ENCODE measurements at places on chromosomes 12 and 14. TPM values are rescaled to one million over a fixed set of nuclear protein-coding genes. Genes with fewer than 3 reads are reported as not detected.

- no peak for DNase-seq
These were observed 50.1 kb downstream of the CHST11 start for GRCh38 chr12:104506676-104507401.

Gene DUSP16
- not detected for polyA plus RNA-seq

Gene RASAL1
- not detected for polyA plus RNA-seq

- no peak for DNase-seq
These were observed 212.8 kb upstream of the SYT1 start for GRCh38 chr12:78651755-78652154.

Gene PAX9
- not detected for polyA plus RNA-seq

GRCh38 chr12:110983811-110984210, 63.4 kb upstream of the MYL2 start:
- no peak for DNase-seq

Gene GPR84
- not detected for polyA plus RNA-seq

GRCh38 chr14:96090441-96091148, 51.4 kb downstream of the C14orf132 start:
- no peak for DNase-seq

GRCh38 chr12:103279444-103279843, 216.3 kb downstream of the C12orf42 start:
- DNase-seq, result no peak

Gene DCAF4
- 4.5 TPM for polyA plus RNA-seq

- DNase-seq, result no peak
These were observed 592.2 kb downstream of the NRXN3 start for GRCh38 chr14:78762331-78762730.

DNA sequence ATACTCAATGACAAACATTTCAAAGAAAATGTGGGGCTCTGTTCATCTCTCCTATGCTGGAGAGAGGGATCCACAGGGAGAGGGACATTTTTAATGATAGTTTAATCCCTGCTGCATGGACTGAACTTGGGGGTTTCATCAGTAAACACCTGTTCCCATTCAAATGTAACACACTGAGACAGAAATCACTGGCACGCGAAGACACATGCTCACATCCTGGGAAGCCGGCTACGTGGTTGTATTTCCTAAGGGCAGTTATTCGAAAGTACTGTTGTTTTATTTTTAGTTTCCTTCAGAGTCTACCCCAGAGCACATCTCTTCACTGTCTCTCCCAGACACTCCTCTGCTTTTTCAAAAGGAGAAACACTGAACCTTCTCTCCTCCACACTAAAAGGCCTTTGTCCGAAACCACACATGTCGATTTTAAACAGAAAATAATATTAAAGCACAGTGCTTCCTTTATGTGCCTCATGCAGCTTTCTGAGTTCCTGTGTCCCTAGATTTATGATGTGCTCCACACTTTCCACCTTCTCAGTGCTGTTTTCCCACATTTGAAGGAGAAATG, 52.8 kb downstream of the PTHLH start:
- no peak for DNase-seq

GRCh38 chr14:54048736-54049135, 92.1 kb upstream of the BMP4 start:
- no peak for DNase-seq

Gene TAS2R13
- not detected for polyA plus RNA-seq

DNA sequence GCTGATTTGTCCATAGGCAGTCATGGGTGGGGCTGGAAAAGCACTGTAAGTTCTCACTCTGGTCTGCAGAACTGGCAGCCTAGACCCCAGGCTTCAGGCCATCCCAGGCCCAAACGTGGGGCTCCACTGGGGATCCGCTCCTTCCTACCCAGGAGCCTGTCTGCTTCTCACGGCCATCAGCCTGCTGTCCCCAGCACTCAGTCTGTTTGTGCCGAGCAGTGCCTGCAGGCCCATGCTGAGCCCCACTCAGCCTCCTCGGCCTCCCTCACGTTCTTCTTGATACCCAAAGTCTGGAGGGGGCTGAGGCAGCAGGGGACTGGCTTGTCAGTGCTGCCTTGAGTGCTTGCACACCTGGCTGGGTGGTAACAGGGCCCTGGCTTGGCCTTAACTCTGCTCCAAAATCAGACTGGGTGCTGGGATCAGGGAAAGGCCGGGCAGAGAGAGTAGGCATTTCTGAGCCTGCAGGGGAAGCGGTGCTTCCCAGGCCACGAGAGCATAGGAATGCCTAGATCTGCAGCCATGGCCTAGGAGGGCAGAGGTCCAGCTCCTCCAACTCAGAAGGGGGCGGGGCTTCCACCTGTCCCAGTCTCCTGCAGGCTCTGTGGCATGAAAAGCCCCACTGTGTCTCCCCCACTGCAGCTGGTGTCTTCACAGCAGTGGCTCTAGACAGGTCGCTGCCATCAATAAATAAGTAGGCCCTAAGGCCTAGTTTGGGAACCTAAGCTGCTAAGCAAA, 772.4 kb upstream of the FBXO33 start:
- no peak for DNase-seq

Gene KRT79
- not detected for polyA plus RNA-seq

GRCh38 chr14:64450255-64450654, 15.0 kb upstream of the AKAP5 start:
- DNase-seq, result no peak

- no peak for DNase-seq
These were observed 18.6 kb downstream of the PSMC1 start for GRCh38 chr14:90274808-90275457.

Gene TMEM117
- polyA plus RNA-seq, result 4.0 TPM

DNA sequence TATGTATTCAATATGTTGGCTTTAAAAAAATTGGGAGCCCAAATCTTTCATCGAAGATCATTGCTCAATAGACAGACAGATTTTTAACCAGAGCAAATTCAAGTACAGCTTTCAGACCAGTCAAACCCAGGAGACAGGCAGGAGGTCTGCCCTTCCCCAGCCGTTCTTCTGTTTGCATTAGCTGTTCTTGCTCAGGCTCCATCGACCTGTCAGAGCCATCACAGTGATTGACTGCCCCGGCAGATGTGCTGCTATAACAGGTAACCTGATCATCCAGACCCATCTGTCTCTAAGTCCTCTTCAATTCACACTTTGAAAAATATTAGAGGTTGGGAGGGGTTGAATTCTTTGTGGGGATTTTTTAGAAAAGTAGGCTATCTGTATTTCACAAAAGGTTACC, 453.5 kb downstream of the FOXG1 start:
- DNase-seq, result no peak

DNA sequence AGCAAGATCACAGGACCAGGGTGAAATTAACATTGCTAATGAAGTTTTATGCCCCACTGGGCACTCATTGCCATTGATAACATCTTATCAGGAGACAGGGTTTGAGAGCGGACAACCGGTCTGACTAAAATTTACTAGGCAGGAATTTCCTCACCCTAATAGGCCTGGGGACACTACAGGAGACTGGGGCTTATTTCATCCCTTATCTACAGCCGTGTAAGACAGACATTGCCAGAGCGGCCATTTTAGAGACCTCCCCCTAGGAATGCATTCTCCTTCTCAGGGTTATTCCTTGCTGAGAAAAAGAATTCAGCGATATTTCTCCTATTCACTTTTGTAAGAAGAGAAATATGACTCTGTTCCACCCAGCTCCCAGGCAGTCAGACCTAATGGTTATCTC, 8.3 kb downstream of the OR4K17 start:
- no peak for DNase-seq

GRCh38 chr14:36553656-36554260, 28.7 kb downstream of the NKX2-8 start:
- no peak for DNase-seq

- no peak for DNase-seq
These were observed 516 bp downstream of the NINJ2 start for GRCh38 chr12:662566-663292.

GRCh38 chr12:130685250-130685787, 30.8 kb downstream of the RIMBP2 start:
- DNase-seq, result no peak

Gene KCNA1
- polyA plus RNA-seq, result not detected

DNA sequence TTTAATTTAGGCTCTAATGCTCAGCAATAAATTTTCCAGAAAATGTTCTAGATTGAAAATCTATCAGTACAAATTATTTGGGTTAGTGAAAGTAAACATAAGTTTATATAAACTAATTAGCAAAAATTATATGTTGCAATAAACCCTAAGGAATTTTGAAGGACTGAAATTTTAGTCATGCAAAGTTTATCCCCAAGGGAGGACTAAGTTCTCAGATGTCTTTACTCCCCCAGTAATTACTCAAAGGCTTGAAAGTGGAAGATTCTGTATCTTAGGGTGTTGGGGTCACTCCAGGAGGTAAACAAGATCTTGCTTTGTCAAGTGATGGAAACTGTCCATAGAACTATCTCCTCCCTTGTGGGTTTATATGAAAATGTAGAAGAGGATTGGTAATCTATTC, 183.7 kb downstream of the AKAP6 start:
- DNase-seq, result no peak

- DNase-seq, result no peak
These were observed 54.3 kb upstream of the RIN3 start for GRCh38 chr14:92459030-92459949.

GRCh38 chr12:26994109-26994508, 20.1 kb downstream of the TM7SF3 start:
- DNase-seq, result no peak

Gene GPD1
- polyA plus RNA-seq, result not detected

DNA sequence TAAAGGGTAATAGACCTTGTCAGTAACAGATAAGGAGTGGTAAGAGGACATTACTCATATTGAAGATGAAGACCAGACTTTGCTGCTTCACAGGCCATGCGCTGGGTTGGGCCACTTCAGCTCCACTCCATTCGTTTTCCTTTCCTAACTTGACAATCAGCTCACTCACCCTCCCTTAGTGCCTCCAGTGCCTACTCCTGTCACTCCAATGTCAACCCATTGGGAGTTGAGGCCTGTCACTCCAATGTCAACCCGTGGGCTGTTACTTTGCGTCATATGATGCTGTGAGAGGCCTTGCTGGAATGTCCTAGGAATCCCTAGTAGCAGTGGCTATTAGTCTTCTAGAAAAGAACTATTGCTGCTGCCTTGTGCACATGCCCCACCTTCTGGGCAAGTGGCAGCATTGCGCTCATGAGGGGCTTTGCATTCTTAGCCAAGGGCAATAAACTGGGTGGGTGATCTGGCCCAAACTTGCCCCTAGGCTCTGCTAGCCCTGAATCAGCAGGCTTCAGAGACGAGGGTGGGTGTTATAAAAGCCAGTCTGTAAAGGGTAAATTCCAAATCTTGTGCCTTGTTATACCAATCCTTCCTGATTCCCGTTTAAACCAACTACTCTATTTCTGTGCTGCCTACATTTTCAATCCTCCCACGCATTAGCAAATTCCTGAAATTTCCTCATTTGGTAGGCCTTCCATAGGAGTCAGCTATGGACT, 36.1 kb downstream of the BAZ2A start:
- peak; percentile 55 for DNase-seq

Gene ACSS3
- polyA plus RNA-seq, result not detected

Gene LALBA
- polyA plus RNA-seq, result not detected

Gene TMEM253
- polyA plus RNA-seq, result not detected

All from immature natural killer cell (primary cell).